Activated T-cell treated with anti-CD3 and anti-CD28 coated beads for 1 hour (primary cell): ENCODE measurements at places on chromosomes 6 and 20.
A peak's percentile ranks its signal among the peaks of the same experiment; 100 is the strongest.

GRCh38 chr6:116556814-116557415 lies 3.4 kb downstream of the CALHM4 start:
- no peak for DNase-seq

GRCh38 chr6:31717499-31718222 lies 2.5 kb downstream of the LY6G6D start:
- no peak for DNase-seq

GRCh38 chr6:15409301-15410125 lies 163.6 kb downstream of the JARID2 start:
- DNase-seq: no peak

- DNase-seq: no peak
These were observed 704.1 kb downstream of the PTPRT start for GRCh38 chr20:42485556-42485955.

- no peak for DNase-seq
These were observed 7.4 kb upstream of the LAMP5 start for GRCh38 chr20:9506964-9507369.

DNA sequence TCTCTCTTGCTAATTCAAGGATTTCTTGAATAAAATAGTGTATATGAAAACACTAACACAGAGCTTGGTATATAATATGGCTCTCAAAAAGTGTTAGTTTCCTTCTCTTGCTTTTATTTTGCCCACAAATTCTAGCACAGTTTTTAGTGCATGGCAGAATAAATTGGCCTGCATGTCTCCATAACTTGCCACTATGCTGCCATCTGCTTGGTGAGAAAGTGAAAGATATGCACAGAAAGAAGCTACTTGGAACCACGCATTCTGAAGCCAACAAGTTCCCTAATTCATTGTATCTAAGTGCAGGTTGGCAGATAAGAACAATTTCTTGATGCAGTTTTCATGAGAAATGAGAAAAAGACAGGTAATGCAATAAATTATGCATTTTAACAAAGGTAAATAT lies 101.2 kb downstream of the EPHA7 start:
- no peak for DNase-seq

DNA sequence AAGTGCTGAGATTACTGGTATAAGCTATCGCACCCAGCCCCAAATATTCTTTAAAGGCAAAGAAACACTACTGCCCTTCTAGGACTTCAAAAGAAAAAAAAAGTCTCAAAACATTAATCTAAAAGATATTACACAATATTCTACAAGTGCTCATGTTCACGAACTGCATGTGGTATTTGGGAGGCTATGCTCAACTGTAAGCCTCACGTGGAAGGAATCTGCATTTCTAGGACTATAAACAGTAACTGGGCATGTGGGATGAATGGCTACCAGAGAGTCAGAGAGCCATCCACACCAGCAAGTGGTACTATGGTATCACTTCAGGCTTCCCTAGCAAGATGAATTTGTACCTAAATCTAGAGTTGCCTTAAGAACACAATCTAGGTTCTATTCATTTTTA lies 50.0 kb downstream of the FKBP5 start:
- no peak for DNase-seq

DNA sequence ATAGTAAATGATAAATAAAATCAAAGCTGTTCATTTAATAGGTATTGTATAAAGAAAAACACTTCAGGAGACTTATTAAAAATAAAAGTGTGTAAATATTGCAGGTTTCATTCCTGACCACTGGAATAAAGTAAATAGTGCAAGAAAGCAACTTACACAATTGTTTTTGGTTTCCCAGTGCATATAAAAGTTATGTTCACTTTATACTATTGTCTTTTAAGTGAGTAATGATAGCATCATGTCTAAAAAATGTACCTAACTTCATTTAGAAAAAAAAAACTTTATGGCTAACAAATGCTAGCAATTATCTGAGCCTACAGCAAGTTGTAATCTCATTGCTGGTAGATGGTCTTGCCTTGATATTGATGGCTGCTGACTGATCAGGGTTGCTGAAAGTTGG lies 726.6 kb upstream of the POU3F2 start:
- DNase-seq: no peak

- no peak for DNase-seq
These were observed 62.4 kb downstream of the TXNDC5 start for GRCh38 chr6:7848229-7848628.

- no peak for DNase-seq
These were observed 1.4 kb downstream of the PFDN4 start for GRCh38 chr20:54209216-54209813.

- DNase-seq: no peak
These were observed 35.9 kb downstream of the CDYL start for GRCh38 chr6:4812068-4812467.

- no peak for DNase-seq
These were observed 26.2 kb downstream of the SLC16A10 start for GRCh38 chr6:111113336-111114086.

DNA sequence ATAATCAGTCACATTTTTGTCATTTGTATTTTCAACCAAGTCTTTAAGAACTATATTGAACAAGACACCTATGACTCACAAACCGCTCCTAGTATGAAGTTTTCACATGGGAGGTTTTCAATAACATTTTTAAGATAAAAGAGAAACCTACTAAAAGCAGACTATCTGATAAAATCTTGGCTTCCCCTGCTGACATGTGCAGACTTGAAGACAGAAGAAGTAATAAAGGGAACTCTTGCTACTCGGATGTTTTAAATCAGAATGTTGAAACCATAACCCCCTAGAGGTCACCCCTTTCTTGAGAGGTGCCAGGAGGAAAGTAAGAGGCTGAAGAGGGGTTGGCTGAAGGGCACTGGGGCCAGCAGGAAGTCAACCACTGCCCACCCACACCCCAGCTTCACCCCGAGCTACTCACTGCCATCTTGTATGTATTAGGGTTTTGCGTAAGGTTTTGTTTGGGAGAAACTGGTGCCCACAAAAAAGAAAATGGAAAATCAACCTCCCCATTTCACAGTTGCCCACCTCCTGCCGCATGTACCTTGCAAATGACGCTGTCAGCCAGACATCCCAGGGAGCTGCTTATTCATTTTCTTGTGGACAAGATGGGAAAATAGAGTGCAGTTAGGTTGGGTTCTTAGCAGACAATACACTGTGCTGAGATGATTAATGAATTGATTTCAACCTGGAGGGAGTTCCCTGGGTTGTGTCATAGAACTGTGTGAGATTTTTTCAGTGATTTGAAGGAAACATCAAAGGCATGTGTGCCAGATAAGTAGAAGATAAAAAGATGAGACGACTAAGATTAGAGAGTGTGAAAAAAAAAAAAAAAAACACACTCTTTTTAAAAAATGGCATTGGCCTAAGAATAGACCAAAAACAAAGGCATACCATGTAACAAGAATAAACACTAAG lies 83.2 kb upstream of the TAB2 start:
- DNase-seq: no peak

- DNase-seq: no peak
These were observed 251.8 kb upstream of the RUNX2 start for GRCh38 chr6:45076217-45076930.

DNA sequence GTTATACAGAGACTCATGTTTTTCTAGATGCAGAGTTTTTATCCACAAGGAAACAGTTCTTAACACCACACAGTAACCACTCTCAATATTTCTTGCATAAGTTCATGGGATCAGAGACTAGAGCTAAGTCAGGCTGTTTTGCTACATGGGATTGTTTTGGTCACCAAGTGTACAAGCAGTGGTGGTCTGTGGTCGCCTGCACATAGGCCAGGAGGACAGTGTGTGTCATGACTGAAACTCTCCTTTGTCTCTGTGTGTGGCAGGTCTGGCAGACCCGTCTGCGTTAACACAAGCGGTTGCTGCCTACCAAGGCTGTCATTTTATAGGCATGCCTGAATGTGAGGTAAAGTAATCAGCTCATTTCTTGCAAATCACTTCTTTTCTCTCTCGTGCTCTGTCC lies 18.9 kb downstream of the WRNIP1 start:
- no peak for DNase-seq

- DNase-seq: no peak
These were observed 919.6 kb downstream of the KIF16B start for GRCh38 chr20:15653396-15654207.

GRCh38 chr6:129936329-129937165 lies 75.4 kb upstream of the TMEM244 start:
- DNase-seq: peak; percentile 32

DNA sequence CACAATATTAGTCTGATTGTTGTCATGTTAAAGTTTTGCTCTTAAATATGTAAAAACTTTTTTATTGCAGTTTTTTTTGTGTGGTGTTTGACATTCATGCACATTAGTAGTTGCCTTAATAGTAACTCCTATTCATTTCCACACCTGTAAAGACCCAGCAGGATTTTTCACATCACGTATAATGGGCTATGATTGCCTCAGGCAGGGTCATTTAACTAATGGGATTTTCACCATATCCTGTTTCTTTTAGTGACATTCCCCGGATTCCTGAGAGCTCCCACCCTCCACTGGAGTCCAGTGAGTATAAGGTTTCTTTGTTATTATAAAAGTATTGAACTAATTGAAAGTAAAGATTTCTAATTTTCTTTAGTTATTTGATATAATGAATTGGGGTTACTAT lies 359.2 kb downstream of the RIMS1 start:
- DNase-seq: no peak

DNA sequence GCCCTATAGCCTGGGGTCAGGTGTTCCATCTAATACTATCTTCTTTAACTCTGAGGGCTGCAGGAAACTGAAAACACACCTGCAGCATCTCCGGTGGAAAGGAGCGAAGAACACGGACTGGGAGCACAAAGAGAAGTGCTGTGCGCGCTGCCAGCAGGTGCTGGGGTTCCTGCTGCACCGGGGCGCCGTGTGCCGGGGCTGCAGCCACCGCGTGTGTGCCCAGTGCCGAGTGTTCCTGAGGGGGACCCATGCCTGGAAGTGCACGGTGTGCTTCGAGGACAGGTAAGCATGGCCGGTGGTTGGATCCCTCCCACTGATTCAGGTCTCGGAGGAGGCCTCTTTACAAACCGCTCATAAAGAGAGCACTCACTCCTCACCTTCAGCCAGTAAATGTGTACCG lies 15.5 kb downstream of the SYTL3 start:
- DNase-seq: no peak

GRCh38 chr6:63214816-63215215 lies 3.5 kb downstream of the FKBP1C start:
- no peak for DNase-seq

- DNase-seq: no peak
These were observed 744 bp downstream of the RIOK1 start for GRCh38 chr6:7390226-7390878.

GRCh38 chr20:5973172-5973571 lies 22.7 kb downstream of the MCM8 start:
- DNase-seq: no peak

DNA sequence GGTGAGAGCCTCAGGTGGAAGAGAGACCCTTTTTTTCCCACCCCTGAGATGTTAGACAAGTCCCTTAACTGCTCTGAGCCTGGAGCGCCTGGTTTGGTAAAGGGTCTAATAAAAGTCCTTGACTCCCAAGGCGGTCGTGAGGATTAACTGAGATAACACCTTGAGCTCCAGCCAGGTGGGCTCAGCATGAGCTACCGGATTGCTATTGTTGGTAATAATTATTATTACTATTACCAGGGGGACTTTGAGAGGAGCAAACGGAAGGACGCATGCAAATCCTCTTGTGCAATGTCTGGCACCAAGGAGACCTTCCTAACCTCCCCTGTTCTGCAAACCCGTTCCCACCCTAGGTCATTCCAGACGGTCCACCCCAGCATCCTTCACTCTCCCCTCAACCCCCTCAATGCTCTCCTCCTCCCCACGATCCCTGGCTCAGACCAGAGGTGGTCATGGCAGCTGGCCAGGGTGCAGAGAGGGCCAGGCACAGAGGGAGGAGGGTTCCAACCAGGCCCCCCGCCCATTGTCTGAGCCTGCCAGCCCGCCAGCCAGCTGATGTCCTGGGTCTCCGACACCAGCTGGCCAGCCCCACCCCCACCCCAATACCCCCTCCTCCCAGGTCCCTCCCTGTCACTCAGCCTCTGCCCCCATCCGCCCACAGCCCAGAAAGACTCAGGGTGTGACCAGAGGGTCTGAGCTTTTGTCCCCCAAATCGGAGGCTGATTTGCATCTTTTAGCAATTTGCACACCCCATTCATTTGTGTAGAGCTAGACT lies 14.3 kb upstream of the CBFA2T2 start:
- no peak for DNase-seq

DNA sequence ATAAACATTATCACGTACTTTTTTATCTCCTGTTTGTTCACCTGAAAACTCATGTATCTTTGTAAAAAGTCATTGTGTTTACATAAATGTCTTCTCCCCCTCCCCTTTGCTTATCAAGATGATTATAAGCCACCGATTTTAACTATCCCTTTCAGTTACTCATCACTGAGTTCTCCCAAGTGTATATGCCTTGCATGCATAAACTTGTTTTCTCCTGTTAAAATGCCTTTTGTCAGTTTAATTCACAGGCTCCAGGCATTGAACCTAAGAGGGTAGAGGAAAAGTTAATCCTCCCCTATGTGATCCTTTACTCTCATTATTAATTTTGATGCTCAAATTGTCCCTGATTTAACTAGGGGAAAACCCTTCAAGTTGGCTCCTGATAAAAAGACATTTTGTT lies 24.2 kb downstream of the ANKEF1 start:
- DNase-seq: no peak

- no peak for DNase-seq
These were observed 497.0 kb downstream of the MAFB start for GRCh38 chr20:40192081-40192480.

DNA sequence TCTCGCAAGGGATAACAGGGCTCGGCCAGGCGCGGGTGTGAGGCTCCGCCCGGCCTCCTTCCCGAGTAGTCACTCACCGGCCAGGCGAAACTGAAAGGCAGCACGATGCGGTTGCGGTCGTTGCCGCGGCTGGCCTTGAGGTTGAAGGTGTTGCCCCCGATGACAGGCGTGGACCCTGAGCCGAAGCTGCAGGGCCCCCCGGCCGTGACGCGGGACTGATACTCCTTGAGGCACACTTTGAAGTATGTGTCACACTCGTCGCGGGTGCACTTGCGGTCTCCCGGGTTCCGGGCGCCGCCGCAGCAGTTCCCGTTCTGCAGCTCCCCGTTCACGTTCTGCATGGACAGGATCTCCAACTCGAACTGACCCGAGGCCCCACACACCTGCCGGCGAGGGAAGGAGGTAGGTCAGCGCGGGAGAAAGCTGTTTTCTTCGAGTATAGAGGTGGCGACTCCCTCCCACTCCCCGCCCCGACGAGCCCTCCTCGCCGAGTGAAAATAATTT lies 1.1 kb downstream of the JAG1 start:
- no peak for DNase-seq

GRCh38 chr6:16872543-16873235 lies 111.4 kb upstream of the ATXN1 start:
- DNase-seq: no peak
